ENCODE measurements at places on chromosomes 5 and 9. TPM values are rescaled to one million over a fixed set of nuclear protein-coding genes. Genes with fewer than 3 reads are reported as not detected.

- DNase-seq, result no peak
Observed at GRCh38 chr5:136518814-136519213, 153.5 kb upstream of the TRPC7 start.

DNA sequence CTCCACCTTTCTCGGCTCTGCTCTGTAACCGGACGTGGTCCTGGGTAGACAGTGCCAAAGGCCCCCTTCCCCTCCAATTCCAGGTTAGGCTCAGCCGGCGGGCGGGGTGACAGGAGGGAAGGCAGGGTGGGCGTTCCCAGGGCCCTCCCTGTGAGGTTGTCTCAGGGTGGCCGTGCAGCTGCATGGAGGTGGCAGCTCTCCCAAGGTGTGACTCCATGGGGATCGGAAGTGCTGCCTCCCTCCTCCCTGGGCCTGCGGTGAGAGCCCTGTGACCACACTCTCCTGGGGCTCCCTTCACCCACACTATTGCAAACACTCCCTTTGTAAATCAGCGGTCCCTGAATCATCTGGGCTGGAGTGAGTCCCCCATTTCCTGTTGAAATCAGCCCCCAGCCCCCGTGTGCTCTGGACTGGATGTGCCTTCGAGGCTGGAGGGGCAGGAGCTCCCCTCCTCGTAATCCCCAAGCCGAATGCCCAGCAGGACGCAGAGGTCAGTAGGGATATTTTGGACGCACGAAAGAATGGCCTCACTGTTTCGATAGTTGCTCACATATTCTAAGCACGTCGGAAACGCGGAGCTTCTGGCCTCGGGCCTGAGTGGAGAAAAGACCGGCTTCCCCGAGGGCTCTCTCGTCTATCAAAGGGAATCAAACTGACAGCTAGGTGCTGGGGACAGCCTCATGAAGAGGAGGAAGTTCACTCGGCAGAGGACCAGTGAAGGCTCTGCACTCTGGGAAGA, 107.6 kb upstream of the COL5A1 start:
- DNase-seq, result no peak

- no peak for DNase-seq
Observed at GRCh38 chr9:5949103-5949699, 58.5 kb downstream of the MLANA start.

DNA sequence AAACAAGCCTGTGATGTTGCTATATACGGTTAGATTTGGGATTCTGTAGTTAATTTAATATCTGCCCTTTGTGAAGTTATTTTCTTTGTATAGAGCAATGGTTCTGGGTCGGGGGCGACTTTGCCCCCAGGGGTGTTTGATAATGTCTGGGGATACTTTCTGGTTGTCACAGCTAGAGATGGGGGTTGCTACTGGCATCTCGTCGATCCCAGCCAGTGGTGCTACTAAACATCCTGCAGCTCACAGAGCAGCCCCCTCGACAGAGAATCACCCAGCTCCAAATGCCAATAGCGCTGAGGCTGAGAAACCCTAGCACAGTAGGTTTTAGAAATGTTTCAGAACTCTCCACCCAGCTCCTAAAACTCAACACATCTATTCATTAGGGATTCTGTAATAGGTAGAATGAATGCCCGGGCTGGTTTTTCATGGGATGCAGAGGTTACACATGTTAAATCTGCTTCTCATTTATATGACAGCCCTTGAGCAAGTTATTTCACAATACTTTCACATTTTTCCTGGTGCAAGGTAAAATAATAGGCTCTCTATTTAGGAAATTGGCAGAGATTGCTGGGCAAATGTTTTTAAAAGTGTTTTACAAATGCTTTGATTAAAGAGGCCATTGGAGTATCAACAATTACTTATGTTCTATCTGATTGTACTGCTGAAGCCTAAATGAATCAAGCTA, 75.2 kb upstream of the CTSL start:
- DNase-seq, result peak; percentile 18

- no peak for DNase-seq
Observed at GRCh38 chr9:33818847-33819500, 2.0 kb downstream of the UBE2R2 start.

- DNase-seq, result no peak
Observed at GRCh38 chr5:53411388-53411787, 69.0 kb upstream of the FST start.

GRCh38 chr5:32545102-32545800, 40.1 kb upstream of the SUB1 start:
- DNase-seq, result peak; percentile 26

DNA sequence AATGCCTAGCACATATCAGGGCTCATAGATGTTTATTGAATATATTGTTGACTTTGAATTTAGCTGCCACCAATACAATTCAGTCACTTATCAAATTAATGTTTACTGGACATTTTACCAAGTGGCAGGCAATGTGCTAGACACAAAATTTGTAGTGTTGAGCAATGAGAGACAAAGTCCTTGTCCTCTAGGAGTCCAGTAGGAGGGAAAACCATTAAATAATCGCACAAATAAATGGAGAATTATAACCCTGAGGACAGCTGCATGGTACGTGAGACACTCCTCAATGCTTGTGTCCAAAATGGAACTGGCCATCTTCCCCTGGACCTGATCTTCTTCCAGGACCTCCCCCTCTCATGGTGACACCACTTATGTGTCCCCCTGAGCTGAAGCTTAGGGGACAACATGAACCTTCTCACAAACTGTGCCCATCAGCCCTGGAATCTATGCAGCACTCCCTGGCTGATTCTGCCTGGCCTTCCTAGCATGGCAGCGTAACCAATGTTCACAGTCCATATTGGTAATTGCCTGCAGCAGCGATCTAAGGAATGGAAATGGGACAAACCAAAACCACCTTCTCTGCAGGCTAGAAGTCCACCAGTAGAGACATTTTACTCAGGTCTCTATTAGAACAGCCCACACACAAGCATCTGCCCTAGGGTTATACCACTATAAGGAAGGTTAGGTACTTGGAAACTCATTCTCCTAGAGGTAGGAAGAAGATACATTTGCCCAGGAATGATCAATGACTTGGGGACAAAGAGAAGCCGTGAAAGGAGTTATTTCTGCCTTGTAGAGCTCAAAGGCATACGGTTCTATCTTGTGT, 75.5 kb downstream of the FGF1 start:
- DNase-seq, result no peak

GRCh38 chr5:376799-377325, 55.3 kb downstream of the AHRR start:
- DNase-seq, result no peak

DNA sequence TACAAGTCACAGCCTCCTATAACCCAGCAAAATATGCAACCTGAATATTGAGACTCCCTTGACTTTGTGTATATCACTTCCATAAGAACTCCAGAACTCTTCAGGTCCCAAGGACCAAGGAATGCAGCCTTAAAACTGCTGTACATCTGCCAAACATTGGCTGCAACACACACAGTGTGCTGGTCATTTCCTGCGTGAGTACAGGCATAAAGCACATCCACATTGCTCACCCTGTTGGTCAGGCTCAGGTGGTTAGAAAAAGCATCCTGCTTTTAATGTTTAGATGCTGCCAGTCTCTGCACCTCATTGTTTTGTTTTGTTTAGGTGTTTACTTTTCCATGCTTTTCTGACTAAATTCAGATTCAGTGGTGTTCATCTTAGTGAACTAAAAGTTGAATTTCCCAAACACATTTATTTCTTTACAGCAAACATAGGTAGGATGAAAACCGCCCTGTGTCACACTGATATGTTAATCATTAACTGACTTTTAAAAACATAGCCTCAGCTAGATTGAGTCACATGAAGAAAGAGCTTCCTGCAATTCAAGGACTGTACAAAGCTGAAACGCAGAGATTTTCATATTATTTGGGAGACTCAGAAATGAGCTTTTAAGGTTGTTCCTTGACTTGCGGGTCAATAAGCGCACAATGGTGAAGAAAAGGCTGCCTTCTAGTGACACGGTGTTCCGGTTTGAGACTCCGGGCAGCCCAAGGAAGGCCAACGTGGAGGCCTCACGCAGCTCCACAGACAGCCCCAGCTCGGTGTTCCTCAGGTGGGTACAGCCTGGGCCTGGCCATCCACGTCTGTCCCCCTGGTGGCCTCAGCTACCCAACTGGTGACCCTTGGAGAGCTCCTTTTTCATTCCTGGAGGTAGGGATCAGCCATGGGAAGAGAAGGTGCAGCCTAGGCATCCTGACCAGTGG, 52.2 kb upstream of the GRAMD2B start:
- DNase-seq, result no peak

- DNase-seq, result no peak
Observed at GRCh38 chr5:139038613-139039305, 159.4 kb downstream of the SIL1 start.

- DNase-seq, result no peak
Observed at GRCh38 chr9:4792054-4792571, 631 bp upstream of the RCL1 start.

GRCh38 chr9:115146581-115147021, 28.6 kb upstream of the TNC start:
- DNase-seq, result no peak

DNA sequence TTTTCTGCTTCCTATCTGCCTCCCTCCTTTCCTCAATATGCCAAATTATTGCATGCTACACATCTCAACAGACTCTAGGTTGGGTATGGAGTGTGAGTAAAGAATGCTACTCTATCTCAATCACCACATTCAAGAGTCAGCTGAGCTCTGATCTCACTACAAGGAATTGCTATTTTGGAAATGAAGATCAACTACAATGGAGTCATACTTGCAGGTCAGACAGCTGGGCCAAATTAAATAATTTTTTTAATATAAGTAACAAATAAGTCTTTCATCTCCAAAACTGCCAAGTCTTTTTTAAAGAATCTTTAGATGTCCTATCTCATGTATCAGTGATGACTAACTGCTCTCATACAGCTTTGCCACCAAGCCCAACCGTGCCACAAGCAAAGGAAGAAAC, 64.0 kb downstream of the DEPDC1B start:
- no peak for DNase-seq

- no peak for DNase-seq
Observed at GRCh38 chr5:34865091-34865490, 26.1 kb downstream of the TTC23L start.

- DNase-seq, result no peak
Observed at GRCh38 chr9:115522912-115523311, 405.0 kb upstream of the TNC start.

The NOTCH1 gene
- total RNA-seq, result 89.5 TPM

The PGGT1B gene
- 37.3 TPM for total RNA-seq

The PCDHGA3 gene
- total RNA-seq, result 2.2 TPM

The RPL35 gene
- total RNA-seq, result 1,064 TPM
